ENCODE measurements at places on chromosomes 6 and 20.

DNA sequence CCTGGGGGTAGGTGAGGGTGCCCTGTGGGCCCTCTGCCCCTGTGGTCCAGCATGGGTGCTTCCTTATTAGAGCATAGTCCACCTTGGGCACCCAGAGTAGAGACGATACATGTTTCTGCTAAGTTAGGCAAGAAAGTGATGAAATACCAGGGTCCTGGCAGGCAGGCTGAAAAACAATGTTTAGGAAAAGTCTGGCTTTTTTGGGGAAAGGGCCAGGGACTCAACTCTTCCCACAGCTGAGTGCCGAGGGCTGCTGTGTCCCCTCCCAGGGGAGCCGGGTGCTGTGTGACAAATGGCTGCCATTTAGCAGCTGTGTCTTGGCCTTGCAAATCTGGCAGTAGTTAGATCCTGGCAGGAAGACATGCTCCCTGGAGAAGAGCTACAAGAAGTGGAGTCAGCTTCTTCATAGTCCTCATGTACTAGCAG is 61.5 kb downstream of the RREB1 start:
- DNase-seq, result no peak

DNA sequence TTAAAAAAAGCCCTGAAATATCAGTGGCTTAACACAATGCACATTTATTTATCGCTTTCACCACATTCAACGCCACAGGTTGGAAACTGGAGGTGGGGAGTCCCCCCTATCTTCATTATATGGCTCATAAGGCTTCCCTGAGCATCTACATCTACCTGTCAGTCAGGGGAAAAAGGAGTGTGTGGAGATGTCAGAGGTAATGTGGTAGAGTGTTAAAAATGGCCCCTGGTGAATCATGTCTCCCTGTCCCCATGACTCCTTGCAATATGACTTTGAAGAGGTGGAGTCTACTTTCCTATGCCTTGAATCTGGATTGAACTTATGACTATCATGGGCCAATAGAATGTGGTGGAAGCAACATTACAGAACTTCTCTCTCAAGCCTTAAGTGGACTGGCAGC is 65.5 kb upstream of the BTBD3 start:
- DNase-seq, result no peak

DNA sequence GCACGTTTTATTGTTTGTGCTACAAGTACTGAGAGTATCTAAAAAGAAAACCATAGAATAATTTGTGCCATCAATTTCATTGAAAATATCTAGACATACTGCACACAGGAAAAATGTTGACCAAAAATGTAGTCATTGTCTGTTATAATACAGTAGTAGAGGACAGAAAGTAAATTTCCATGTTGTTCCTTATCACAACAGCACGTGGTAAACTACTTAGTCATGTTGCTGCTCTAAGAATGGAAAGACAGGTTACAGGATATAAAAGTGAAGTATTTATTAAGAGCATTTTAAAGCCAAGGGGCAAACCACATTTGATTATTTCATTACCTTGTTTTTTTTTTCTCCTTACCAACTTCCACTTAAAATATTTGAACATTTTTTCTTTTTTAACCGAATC is 89.0 kb upstream of the CEP85L start:
- DNase-seq, result no peak

GRCh38 chr6:135115411-135115810 is 60.8 kb upstream of the HBS1L start:
- DNase-seq, result no peak

- DNase-seq, result no peak
Observed at GRCh38 chr20:23995905-23996666, 7.5 kb upstream of the GGTLC1 start.

DNA sequence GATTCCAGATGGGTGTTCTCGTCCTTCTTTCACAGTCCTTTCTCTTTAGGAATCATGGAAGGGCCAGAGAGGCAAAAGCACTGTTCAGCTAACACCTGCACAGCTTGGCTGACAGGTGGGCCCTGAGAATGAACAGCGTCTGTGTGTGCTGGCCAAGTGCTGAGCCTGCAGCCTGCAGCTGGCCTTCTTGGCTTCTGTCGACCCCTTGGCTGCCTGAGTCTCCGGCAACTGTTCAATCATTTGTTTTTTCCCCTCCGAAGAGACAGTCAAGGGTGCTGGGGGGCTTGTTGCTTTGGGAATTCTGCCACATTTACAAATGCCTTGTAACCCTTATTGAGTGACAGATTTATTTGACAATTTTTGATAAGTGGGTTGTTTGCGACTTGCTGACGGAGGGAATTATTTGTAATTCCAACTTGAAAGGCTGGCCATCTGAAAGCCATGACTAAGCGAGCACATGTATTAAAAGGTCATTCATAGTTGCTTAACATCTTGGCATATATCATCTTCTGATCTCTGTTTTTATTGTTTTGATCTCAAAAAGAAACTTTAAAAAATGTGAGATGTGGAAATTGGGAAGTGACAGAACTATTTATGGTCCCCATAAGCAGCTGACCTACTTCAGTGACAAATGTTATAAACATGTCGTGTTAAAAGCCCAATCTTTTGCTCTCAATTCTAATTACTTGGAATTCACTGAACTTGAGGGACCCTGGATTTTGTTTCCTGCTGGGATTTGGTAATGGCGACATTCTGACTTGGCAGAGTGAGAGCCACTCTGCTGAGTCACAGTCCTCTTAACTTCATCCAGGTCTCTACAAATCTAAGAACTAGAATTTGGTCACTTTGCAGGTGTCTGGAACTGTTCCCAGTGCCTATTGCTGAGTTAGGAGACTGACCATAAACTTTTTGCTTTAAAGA is 41.9 kb upstream of the FERMT1 start:
- no peak for DNase-seq

- DNase-seq, result no peak
Observed at GRCh38 chr6:54718541-54719023, 128.0 kb upstream of the FAM83B start.

- peak; percentile 82 for DNase-seq
Observed at GRCh38 chr6:33080127-33081089, 4.6 kb downstream of the HLA-DPB1 start.

DNA sequence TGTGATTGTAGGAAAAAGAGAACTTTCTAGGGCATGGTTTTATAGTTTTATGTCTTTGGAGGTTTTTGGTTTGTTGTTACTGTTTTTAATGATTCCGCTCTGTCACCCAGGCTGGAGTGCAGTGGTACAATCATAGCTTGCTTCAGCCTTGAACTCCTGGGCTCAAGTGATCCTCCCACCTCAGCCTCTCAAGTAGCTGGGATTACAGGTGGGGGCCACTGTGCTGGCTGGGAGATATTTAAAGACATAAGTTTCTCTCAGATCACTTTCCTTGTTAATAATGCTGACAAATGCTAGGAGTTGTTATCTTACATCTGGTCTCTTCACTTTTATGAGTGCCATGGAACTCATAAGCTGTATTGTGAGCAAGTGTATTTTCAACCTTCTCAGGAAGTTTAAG is 116.3 kb downstream of the SCAF8 start:
- DNase-seq, result no peak

DNA sequence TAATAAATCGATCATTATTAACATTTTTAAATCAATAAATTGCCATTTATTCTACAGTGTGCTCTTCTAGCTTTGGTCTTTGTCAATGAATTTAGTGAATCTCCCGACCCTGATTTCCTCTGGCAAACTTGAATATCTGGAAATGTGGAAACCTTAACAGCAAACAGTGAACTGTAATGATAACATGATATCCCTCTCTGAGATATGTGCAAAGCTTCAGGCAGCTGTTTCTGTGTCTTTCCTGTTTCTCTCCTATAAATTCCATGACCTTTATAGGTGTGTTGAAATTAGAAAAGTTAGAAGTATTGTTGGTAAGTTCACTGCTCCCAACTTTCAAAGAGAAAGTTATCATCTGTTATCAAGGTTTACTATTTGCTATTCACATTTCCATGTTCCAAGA is 218.8 kb upstream of the RNF217 start:
- no peak for DNase-seq

GRCh38 chr6:45845567-45845966 is 170.1 kb downstream of the CLIC5 start:
- no peak for DNase-seq

GRCh38 chr6:35449287-35449881 is 2.8 kb upstream of the FANCE start:
- no peak for DNase-seq

DNA sequence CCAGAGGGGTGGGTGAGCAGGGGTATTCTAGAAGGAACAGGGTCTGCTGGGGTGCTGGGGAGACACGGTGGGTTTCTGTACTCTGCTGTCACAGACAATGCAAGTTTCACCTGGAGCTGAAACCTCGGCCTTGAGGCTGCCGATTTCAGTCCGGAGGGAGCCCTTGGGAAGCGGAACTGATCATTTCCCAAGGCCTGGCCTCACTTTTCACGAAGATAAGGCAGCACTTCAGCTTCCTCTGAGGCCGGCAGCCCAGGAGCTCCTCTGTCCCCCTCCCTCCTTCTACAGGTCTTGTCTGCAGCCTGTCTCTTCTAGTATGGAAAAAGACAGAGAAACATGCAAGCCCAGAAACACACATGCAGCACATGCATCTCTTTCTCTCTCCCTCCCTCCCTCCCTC is 242.1 kb downstream of the CDC5L start:
- DNase-seq, result no peak

GRCh38 chr6:165889636-165890403 is 226.8 kb upstream of the PDE10A start:
- no peak for DNase-seq

GRCh38 chr20:38238829-38239228 is 21.7 kb downstream of the KIAA1755 start:
- no peak for DNase-seq

- DNase-seq, result no peak
Observed at GRCh38 chr6:71346334-71346694, 57.7 kb downstream of the OGFRL1 start.

GRCh38 chr20:32534661-32535240 is 50.4 kb downstream of the NOL4L start:
- DNase-seq, result no peak

DNA sequence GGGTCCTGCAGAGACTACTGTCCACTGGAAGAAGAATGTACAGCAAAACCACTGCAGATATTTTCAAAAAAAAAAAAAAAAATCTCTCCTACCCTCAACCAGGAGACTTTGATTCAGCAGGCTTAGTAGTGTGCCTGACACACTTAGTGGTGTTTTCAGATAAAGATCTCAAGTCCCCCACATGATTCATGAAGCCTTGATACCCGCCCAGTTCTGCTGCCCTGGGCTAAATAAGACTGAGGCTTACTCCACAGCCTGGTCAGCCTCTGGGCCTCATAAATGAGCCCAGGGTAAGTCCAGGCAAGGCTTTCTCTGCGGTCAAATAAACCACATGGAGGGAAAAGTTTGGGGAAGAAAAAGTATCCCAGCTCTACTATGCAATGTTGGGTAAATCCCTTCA is 222.1 kb upstream of the ARID1B start:
- no peak for DNase-seq

- no peak for DNase-seq
Observed at GRCh38 chr6:9408402-9409117, 973.2 kb upstream of the SLC35B3 start.

- DNase-seq, result no peak
Observed at GRCh38 chr20:32912688-32913087, 54.0 kb downstream of the EFCAB8 start.

GRCh38 chr6:136073216-136073615 is 176.9 kb downstream of the MTFR2 start:
- no peak for DNase-seq

GRCh38 chr6:118596774-118597320 is 48.8 kb downstream of the PLN start:
- no peak for DNase-seq

DNA sequence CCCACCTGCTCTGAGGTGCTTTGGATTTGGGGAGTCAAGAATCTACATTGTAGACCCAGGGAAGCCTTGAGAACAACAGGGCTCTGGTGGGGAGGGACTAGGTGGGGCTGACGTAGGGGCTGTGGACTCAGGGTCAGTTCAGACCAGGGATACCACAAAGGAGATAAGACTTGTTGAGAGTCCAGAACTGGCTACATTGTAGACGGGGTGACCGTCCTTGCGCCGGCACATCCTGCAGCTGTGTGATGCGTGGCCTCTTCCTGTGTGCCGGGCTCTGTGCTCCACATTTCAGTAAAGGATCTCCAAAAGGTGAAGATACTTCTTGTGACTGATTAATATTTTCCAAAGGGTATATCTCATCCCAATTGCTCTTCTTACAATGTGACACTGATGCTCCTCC is 9.8 kb upstream of the TLDC2 start:
- no peak for DNase-seq

DNA sequence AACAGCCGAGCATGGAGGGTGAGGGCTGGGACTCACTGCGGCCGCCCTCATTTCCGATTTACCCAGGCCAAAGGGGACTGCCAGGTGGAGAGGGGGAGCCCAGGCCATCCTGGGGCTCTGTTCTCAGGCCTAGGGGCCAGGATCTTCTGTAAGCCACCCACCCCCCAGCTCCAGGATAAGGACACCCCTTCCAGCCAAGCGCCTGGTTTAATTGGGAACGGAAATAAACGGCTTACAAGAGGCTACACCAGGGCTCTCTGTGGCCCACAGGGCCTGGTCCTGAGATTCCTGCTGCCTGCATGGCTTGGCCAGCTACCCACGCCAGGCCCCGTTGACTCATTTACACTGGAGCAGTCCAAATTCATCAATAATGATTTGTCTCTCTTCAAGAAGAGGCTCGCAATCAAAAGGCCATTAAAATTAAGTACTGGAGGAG is 68.1 kb upstream of the TOP1 start:
- DNase-seq, result no peak

- no peak for DNase-seq
Observed at GRCh38 chr6:14674867-14675648, 557.5 kb downstream of the CD83 start.

GRCh38 chr20:47334022-47334551 is 22.4 kb downstream of the ZMYND8 start:
- DNase-seq, result no peak

DNA sequence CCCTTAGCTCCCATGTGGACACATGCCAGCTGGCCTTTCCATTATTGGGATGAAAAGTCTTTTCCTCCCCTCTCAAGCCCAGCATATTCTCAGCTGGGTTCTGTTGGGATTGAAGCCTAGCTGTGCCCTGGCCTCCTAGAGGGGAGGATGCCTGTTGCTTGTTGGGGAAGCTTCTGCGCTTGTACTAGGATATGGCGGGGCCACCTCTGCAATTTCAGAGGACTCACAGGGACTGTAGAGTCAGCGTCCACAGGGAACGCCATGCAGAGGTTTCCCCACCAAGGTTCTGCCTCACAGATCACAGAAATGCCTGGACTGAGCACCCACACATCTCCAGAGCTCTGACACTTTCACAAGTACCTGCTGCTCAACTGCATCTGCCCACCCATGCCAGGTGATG is 288.7 kb upstream of the FOXQ1 start:
- no peak for DNase-seq
